IMR-90 (cell line): ENCODE measurements at places on chromosomes 16 and 17. TPM values are rescaled to one million over a fixed set of nuclear protein-coding genes. Genes with fewer than 3 reads are reported as not detected.

GRCh38 chr16:50494501-50495491, 53.4 kb upstream of the NKD1 start:
- no peak for DNase-seq

DNA sequence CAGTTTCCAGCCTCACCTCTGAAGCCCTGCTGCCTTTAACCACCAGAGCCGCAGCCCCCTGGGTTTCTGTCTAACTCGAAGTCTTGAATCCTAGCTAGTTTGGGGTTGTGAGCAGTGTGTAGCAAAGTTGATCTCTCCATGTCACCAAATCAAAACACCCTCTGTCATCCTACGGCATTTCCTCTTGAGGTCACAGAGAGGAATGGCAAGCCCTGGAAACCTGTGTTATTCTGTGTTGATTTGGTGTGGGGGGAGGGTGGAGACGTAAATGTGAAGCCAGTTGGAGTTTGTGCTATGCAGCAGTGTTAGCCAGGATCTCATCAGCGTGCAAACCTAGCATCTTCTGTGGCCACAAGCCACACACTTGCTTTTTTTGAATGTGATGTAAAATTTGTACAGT, 5.1 kb upstream of the LGALS9 start:
- no peak for DNase-seq

DNA sequence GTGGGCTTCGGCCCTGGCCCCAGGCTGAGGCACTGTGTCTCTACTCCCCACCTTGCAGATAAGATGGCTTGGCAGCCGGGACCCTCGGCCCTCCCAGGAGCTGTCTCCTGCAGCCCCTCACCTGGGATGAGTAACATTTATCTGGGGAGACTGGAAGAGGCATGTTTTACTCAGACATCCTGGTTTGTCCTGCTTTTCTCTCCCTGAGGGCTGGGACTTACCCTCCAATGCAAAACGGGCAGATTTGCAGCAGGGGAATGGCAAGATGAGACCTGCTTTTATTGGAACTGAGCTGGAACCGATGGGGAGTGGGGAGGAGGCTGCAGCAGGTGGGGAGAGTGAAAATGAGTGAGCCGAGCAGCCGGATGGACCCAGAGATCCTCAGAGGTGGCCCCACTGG, 27.3 kb upstream of the UBE2G1 start:
- no peak for DNase-seq

GRCh38 chr17:15168379-15168778, 96.7 kb downstream of the PMP22 start:
- no peak for DNase-seq

The GAS2L2 gene
- not detected in 2 replicates for total RNA-seq

The CES5A gene
- total RNA-seq, result not detected in 2 replicates

DNA sequence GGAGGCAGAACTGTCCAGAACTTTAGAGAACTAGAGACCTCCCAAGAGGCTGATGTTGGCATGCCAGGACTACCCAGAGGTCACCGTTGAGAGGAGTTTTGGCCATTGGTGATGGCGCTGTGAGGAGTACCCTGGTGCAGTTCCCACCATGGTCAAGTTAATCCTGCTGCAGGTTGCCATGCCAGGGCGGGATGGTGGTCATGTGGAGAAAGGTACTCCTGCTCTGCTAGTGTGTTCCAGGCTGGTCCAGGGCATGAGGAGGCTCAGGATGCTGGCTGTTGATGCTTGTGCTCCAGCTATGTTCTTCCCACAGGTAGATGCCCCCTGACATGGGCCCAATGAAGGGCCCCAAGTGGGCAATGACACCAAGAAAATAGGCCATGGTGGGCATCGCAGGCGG, 4.1 kb upstream of the PHF12 start:
- DNase-seq, result no peak

DNA sequence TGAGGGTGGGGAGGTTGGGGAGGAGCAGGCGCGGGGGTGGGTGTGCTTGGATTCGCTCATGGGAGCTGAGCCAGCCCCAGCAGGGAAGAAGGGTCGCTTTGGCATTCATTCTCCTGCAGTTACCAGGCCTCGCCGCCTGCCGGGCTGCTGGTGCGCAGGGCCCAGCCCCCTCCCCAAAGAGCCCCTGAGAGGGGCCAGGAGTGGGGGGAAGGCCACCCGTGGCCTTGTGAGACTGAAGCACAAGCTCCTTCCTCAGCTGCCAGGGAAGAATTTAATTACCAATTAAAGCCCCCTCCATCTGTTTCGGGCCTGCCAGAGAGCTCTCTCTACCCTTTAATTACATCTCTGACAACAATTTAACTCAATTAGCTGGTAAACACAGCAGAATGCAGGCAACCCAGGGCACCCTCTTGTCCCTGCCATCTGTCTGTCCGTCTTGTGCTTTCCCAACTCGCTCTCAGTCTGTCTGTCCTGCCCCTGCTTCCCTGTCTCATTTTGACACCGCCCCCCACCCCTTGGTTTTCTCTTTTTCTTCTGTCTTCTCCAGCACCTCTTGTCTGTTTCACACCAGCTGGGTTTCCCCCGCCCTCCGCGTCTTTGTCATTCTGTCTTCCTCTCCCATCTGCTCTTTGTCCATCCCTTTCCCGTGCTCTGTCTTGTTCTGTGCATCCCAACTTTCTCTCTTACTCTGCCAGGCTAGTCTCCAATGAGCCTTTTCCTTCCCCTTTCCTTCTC, 32.7 kb downstream of the CDK5RAP3 start:
- DNase-seq, result no peak

GRCh38 chr16:56255904-56256303, 64.6 kb downstream of the GNAO1 start:
- no peak for DNase-seq

DNA sequence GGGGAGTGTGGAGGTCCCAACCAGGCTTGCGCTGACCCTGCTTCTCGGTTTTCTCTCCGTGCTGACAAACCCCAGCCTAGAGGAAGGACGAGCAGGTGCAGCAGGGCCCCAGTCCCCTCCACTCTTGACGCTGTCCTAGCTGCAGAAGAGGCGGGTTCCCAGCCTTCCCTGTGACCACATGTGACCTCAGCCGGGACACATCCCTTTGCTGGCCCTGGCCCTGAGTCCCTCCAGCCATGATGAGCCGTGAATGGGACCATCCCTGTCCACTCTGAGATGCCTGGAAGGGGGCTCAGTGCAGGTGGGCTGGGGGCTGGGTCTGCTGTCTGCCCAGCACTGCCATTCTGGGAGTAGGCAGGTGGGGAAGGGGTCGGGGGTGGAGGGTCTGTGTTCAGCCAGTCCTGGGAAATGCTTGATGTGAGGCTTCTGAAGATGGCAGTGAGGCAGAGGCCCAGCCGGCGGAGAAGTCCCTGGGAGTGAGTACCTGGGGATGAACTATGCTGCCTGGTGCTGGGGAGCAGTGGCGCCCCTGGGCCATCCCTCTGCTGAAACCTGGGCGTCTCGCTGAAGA, 1.9 kb upstream of the TUBB3 start:
- DNase-seq, result no peak

DNA sequence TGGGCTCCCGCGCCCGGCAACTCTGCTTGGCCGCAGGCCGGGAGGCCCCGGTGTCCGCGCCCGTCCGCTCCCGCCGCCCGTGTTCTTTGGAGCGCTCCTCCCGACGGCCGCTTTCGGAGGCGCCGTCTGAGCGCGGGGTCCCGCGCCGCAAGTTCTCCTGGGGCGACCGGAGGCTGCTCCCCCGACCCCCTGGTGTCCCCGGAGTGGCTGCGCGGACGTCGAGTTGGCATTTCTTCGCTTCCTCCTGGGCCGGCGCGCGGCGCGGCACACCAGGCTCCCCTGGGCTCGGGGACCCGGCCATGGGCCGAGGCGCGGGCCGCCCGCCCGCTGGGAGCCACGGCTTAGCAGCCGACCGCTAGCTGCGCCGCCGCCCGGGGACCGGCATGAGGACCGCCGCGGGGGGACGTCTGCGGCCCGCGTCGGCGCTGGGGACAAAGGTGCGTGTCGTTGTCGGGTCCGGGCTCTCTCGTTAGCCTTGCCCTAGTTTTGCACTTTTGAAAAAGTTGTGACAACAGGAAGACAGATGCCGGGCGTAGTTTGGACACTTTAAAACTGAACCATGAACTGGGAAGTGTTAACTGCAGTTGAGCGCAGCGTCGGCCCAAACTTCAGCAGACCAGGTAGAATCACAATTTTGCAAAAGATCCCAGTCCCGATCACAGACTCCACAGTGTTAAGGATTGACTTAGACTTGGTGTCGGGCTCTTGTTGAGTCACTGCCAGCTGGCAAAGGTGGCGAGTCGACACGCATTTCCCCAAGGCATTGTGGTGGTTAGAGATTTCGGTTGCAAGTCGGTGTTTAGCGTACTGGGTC, 700 bp downstream of the UBN1 start:
- peak; percentile 64 for DNase-seq

- no peak for DNase-seq
These were observed 3.5 kb downstream of the GRB2 start for GRCh38 chr17:75402026-75402425.

The CHTF8 gene
- 40.8 and 47.1 TPM in 2 replicates for total RNA-seq

GRCh38 chr17:79985943-79986391, 49.7 kb downstream of the TBC1D16 start:
- no peak for DNase-seq

The HEATR9 gene
- not detected in 2 replicates for total RNA-seq

- DNase-seq, result no peak
These were observed 34.9 kb downstream of the ARHGAP17 start for GRCh38 chr16:24980077-24980793.

The LHX1 gene
- not detected in 2 replicates for total RNA-seq

The CDH5 gene
- not detected in 2 replicates for total RNA-seq

The DUSP3 gene
- 40.9 and 42.5 TPM in 2 replicates for total RNA-seq

DNA sequence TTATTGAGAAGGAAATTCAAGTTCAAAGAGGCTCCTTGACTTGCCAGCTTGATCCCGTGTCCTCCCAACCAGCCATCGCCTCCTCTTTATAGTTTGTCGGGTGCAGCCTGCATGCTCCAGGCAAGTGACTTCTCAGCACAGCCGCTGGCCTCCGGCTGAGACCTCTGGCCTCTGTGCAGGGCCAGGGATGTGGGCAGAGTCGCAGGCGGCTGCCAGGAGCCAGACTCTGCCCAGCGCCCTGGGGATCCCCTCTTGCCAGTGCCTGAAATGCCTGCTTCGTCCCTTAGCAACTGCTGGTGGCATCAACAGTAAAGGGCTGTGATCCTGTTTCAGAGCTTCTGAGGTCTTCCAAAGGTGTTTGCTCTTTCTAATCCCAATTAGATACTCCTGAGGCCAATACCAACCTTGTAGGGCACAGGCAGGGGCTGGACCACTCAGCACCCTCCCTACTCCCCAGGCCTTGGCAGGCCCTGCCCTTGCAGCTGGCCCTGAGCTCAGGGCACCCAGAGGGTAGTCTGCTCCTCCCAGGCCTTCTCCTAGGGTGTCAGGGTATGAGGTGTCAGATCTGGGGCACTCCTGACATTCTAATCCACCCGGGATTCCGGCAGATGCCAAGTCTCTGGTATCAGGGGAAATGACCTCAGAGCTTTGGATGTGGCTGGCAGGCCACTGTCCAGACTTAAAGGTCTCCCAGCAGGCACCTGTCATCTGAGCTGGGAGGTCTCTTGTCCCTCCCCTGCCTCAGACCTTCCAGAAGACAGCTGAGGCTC, 68.0 kb upstream of the SIAH1 start:
- DNase-seq, result no peak

GRCh38 chr17:13544292-13544691, 57.4 kb downstream of the HS3ST3A1 start:
- peak; percentile 98 for DNase-seq

DNA sequence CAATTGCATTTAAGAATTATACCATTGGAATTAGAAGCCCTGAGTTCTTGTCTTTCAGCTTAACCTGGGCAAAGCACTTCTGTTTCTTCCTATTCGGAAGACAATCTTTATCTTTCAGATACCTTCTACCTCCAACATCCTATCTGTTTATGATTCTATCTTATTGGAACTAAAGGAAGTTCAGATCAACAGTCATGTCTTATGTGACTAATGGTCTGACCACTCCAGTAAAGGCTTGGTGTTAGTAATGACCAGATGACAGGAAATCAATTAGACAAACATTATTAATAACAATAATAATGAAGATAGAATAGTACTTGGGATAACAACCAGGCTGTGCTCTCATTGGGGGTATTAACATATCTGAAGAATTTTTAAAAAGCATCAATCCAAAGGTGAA, 11.3 kb downstream of the HS3ST3A1 start:
- peak; percentile 22 for DNase-seq

The PRR29 gene
- total RNA-seq, result under 0.01 TPM in 1 of 2 replicates, not detected in the other

DNA sequence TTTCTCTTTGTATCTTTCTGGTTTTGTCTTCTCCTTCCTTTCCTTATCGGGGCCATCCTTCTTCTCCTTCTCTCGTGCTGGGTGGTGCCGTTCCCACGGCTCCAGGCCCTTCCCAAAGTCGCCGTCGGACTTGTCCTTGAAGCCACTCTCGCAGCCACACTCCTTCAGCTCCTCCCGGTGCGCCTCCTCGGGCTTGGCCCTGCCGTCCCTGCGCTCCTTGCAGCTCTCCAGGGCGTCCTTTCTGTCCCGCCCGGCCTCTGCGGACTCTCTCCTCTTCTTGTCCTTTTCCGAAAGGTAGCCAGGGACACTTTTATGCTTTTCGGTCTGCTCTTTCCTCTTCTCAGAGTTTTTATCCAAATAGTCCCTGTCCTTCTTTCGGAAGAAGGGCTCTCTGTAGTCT, 65.9 kb downstream of the ZNF778 start:
- no peak for DNase-seq

GRCh38 chr17:19720631-19721426, 4.4 kb upstream of the SLC47A2 start:
- DNase-seq, result no peak

The C17orf50 gene
- total RNA-seq, result not detected in 2 replicates

The NGFR gene
- total RNA-seq, result 0.18 TPM in 1 of 2 replicates, not detected in the other

- no peak for DNase-seq
These were observed 2.3 kb downstream of the C16orf54 start for GRCh38 chr16:29743475-29743826.

DNA sequence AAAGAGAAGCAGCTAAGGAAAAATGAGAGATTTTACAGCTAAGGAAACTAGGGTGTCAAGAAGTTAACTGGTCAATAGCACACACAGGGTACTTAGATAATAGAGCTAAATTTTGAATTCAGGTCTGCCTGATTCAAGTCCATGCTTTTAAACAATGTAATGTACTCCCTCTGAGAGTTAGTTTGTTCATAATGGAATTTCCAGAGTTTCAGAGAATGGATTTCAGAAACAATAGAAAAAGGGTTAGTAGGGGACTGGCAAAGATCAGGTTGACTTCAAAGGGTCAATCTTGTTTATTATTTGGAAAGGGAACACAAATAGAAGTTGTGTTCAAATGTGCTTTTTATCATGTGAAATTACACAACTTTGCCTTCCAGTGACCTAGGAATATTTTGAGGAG, 17.9 kb downstream of the NSRP1 start:
- DNase-seq, result no peak

DNA sequence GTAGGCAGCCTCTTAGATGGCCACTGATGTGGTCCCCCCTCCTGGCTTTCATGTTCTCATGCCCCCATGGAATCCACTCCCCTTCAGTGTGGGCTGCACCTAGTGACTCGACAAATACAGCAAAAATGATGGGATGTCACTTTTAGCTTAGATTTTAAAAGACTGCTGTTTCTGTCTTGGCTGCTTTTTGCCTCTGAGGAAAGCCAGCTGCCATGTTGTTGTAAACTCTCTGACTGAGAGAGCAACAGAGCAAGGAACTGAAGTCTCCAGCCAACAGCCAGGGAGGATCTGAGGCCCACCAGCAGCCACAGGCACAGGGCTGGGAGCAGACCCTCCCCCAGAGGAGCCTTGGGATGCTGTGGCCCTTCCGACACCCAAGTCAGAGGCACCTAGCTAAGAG, 60.6 kb upstream of the MARCHF10 start:
- DNase-seq, result no peak

The NKD1 gene
- total RNA-seq, result under 0.01 TPM in 1 of 2 replicates, not detected in the other
